ENCODE measurements at places on chromosomes 1 and 21.
A peak's percentile ranks its signal among the peaks of the same experiment; 100 is the strongest.

GRCh38 chr1:167812972-167813371 is 91.2 kb downstream of the MPZL1 start:
- DNase-seq = no peak

DNA sequence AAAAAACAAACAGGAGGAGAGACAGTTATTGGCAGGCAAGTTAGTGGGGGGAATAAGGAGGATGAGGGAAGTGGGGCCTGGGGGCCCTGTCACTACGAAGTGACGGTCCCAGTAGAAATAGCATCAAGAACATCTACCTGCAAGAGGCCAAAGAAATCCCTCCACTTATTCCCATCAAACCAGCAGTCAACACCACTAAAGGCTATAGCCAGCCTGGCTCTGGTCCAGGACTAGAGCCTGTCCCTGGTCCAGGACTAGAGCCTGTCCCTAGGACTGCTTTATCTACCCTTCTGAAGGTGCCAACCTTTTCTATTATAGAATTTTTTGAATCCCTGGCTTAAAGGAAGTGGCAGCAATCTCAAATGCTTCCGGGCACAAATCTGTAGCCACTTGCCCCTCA is 3.2 kb downstream of the KLF18 start:
- DNase-seq = no peak

- no peak for DNase-seq
Observed at GRCh38 chr1:170694172-170694926, 30.4 kb downstream of the PRRX1 start.

GRCh38 chr1:215005656-215006345 is 76.7 kb upstream of the KCNK2 start:
- no peak for DNase-seq

- DNase-seq = no peak
Observed at GRCh38 chr1:198677027-198677426, 38.2 kb downstream of the PTPRC start.

DNA sequence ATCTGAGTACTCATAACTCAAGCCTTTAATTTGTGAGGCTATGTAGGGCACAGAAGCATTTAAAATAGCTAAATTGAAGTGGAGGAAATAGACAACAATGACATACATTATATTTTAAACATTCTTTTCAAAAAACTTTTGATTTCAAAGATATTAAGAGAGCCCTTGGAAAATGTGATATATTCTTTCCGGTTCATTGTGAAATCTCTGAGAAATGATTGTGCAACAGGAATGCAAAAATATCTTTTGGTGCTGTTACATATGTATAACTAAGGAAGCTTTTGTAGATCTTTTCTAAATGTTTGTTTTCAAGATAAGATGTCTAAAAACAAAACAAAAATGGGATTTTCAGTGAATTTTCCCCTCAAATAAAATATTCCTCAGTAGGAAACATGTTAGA is 185.2 kb downstream of the LEPR start:
- DNase-seq = no peak

DNA sequence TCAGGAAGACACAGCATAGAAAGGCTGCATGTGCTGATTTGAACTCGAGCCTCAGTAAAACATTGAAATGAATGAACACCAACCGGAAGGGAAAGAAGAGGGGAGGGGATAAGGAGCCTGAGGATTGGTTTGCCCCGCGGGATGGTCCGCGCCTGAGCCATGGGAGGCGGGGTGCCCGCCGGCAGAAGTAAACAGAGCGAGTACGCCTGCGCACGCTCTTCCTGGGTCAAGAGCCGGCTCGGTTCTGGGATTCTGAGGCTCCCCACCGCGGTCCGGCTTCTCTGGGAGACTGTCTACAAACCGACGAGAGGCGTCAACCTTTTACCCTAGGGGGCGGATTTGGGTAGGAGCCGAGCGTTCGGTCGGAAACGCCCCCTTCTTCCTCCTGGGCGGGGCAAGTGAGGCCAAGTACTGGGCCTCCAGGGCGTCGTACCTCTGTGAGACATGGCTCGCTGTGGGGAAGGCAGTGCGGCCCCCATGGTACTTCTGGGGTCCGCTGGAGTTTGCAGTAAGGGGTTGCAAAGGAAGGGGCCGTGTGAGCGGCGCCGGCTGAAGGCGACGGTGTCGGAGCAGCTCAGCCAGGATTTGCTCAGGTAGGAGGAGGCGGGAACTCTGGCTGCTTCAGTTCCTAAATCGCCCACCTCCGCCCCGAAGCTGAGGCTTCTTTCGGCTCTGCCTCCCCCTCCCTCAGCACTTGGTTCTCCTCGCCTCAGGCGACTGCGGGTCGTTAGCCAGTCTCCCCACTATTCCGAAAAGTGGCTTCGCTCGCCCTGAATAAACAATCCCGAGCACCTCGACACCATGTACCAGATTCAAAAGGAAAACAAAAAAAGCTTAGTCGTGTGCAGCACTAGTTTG is at the start of gene BTBD8:
Gene BTBD8 (plus strand): TSS at position 218 of the 858 bp plus-strand sequence. CDS start 227 bp downstream, at position 445.
- DNase-seq = peak; percentile 78

Data from occipital lobe (tissue), 3 donors.